ENCODE measurements at places on chromosomes 16 and 17. TPM values are rescaled to one million over a fixed set of nuclear protein-coding genes. Genes with fewer than 3 reads are reported as not detected.
A peak's percentile ranks its signal among the peaks of the same experiment; 100 is the strongest.

The IL4R gene
- total RNA-seq = 34.5 TPM

The FBXW10 gene
- not detected for total RNA-seq

The SLC12A3 gene
- total RNA-seq = not detected

The ASPA gene
- not detected for total RNA-seq

The RAB11FIP4 gene
- total RNA-seq = 0.99 TPM

DNA sequence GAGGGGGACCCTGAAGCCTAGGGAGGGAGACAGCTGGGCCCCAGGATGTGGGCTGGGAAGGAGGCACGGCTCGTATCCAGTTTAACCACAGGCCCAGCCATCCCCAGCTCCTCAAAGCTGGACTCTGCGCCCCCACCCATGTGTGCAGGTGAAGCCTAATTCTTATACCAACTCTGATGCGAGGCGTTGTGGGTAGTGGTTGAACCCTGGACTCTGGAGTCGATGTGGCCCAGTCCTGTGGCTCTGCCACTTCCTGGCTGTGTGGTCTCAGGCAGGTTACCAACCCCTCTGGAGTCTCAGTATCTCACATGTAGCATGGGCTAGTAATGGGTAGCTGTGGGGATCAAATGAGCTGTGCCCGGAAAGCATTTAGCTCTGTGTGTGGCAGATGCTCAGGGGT, 60.4 kb upstream of the TOB1 start:
- H3K27me3 ChIP-seq = peaks cover 2% of the 10 kb centered on the region
- H3K4me1 ChIP-seq = peaks cover 9% of the 10 kb centered on the region
- no peaks in the 10 kb centered on the region for H3K36me3 ChIP-seq
- no peak overlapping the region for H3K27ac ChIP-seq
- no peak overlapping the region for H3K4me3 ChIP-seq
- no peak for DNase-seq

The KRTAP4-6 gene
- total RNA-seq = not detected

DNA sequence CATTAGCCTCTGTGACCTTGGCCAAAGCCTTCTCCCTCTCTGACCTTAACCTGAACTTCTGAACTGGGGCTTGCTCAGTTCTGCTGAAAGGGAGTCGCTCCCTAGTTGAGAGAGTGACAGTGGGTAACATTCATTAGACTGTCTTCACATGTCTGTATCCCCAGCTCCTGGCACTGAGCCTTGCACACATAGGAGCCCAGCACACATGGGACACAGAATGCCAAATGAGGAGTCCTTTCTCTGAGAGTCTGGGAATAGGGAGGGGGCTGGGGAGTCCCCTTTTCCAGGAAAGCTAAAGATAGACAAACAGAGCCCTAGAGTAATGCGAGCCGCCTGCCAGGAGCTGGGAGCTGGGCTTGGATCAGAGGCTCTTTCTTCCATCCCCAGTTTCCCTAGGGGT, 2.5 kb downstream of the TAC4 start:
- H3K4me3 ChIP-seq = no peak overlapping the region
- no peak overlapping the region for H3K27ac ChIP-seq
- no peak for DNase-seq
- peaks cover 5% of the 10 kb centered on the region for H3K4me1 ChIP-seq

The CMTM3 gene
- 104 TPM for total RNA-seq

The RHBDF1 gene
- total RNA-seq = 57.6 TPM

DNA sequence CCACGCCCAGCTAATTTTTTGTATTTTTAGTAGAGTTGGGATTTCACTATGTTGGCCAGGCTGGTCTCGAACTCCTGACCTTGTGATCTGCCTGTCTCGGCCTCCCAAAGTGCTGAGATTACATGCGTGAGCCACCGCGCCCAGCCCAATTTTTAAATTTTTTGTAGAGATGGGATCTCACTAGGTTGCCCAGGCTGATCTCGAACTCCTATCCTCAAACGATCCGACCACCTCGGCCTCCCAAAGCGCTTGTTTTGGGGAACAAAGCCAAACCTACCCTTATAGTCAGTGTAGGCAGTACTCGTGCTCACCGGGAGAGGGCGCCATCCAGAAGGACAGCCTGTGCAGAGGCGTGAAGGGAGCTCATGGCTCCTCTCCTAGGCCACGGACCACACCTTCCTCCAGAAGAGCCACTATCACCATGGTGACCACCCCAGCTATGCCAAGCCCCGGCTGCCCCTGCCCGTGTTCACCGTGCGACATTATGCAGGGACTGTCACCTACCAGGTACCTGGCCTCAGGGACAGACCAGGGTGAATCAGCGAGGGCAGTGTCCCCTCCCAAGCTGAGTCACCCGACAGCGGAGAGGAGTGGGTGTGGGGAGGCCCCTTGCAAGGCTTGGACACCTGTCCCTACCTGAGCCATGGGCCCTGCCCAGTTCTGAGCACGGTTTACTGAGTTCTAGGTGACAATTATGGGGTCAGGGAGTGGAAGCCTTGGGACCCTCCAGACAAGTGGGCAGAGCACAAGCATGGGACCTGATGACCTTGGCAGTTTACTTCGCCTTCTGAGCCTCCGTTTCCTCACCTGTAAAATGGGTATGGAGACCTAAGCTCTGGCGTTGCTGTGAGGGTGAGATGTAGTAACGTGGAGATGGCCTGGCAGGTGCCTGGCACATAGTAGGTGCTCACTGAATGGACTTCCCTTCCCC, 13.7 kb downstream of the MYO15B start:
- H3K27ac ChIP-seq = no peak overlapping the region
- no peaks in the 10 kb centered on the region for H3K36me3 ChIP-seq
- peaks cover 1% of the 10 kb centered on the region for H3K4me1 ChIP-seq
- no peak overlapping the region for H3K4me3 ChIP-seq

GRCh38 chr17:21283482-21284318, 811 bp upstream of the MAP2K3 start:
- no peaks in the 10 kb centered on the region for H3K36me3 ChIP-seq
- H3K27ac ChIP-seq = no peak overlapping the region
- peak overlapping the region; percentile 96 for H3K4me3 ChIP-seq
- no peak for DNase-seq

DNA sequence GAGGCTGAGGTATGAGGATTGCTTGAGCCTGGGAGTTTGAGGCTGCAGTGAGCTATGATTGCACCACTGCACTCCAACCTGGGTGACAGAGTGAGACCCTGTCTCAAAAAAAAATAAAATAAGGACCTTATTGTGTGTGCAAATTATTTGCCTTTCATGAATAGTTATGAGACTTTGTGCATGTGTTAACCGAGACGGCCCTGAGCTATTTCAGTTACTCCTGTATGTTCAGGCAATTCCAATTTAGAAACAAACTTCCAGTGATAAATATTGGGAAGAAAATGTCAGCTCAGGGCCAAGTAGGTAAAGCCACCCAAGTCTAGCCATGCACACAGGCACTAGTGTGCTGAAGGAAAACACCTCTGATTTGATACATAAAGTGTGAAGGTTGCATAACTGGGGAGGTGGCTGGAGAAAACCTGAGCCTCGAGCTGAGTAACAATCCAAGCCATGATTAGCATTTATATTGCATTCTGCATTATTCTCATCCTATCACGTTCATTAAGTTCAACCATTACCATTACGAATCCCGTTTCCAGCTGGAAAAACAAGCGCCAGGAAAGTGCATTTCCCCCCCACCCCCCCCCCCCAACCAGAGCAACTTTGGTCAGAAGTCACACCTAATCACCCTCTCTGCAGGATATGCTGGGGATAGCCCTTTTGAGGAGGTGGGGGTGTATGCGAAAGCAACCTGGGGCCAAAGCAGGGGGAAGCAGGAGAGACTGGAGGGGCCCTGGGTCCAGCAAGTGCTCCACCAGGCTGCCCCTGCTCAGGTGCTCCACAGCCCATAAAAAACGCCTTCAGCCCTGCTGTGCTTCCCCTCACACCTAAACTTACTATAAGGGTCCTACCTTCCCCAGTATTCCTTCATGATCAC, 18.6 kb upstream of the ENDOV start:
- no peak overlapping the region for H3K4me3 ChIP-seq
- H3K36me3 ChIP-seq = peaks cover 37% of the 10 kb centered on the region
- no peaks in the 10 kb centered on the region for H3K27me3 ChIP-seq
- peaks cover 3% of the 10 kb centered on the region for H3K4me1 ChIP-seq
- no peak for DNase-seq

DNA sequence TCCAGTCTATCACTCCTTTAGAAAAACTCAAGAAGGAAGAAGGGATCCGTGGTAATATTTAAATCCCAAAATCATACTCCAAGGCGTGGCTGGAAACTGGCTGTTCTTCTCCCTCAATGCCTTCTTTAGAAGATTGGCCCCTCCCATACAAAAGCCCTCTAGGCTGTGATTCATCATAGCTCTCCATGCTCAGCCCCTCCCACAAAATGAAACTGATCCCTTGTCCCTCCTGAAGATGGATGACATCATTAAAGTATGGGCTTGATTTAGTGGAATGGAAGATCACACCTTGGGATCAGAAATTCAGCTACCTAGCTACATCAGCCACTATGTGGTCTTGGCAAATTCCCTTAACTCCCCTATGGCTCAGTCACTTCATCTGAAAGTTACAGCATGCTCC, 4.1 kb downstream of the GRIN2A start:
- H3K4me3 ChIP-seq = no peak overlapping the region
- H3K4me1 ChIP-seq = no peaks in the 10 kb centered on the region
- no peak overlapping the region for H3K27ac ChIP-seq
- no peak for DNase-seq

DNA sequence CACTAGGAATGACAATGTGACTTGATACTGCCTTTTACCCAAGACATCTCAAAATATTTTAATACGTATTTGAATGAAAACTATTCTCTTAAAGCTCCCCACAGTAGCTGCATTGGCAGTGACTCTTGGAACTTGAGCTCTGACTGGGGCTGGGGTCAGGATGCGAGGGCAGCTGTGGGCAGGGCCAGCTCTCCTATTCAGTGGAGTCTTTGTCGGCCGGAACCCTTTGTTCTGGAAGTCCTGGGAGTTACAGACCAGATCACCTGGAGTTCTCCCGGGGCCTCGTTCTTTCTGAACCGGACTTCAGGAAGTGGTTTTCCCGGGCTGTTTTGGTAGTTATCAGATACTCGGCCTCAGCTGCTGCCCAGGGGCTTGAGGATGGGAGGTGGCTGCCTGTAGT, 84.9 kb downstream of the NPIPB11 start:
- peaks cover 28% of the 10 kb centered on the region for H3K4me1 ChIP-seq
- no peaks in the 10 kb centered on the region for H3K36me3 ChIP-seq
- peak overlapping the region; percentile 60 for H3K27ac ChIP-seq
- H3K4me3 ChIP-seq = no peak overlapping the region
- no peak for DNase-seq

GRCh38 chr16:1819611-1820010, 7.0 kb downstream of the HAGH start:
- H3K4me3 ChIP-seq = no peak overlapping the region
- no peaks in the 10 kb centered on the region for H3K27me3 ChIP-seq
- DNase-seq = no peak
- H3K27ac ChIP-seq = no peak overlapping the region

The CASKIN2 gene
- 32.6 TPM for total RNA-seq

DNA sequence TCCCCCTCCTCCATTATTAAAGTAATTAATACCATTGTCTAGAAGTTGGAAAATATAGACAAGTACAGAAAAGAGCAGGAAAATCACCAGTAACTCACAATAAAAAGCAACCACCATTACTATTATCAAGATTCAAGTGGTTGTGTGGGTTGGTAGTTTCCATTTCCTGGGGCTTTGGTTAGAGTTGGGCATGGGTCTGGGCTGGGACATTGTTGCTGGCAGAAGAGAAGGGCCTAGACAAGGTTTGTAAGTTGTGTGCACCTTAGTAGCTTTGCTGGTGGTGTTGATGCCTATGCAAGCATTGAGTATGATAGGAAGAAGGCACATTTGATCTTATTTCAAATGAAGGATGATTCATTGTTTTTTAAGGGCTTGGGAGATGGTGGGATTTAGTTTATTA, 25.4 kb upstream of the NFATC3 start:
- H3K27ac ChIP-seq = no peak overlapping the region
- peaks cover 11% of the 10 kb centered on the region for H3K4me1 ChIP-seq
- H3K4me3 ChIP-seq = no peak overlapping the region

- H3K27ac ChIP-seq = no peak overlapping the region
- no peak for DNase-seq
- peak overlapping the region; percentile 75 for H3K4me3 ChIP-seq
- peaks cover 37% of the 10 kb centered on the region for H3K4me1 ChIP-seq
- no peaks in the 10 kb centered on the region for H3K36me3 ChIP-seq
Observed at GRCh38 chr17:77279448-77280303, 138.9 kb downstream of the SEC14L1 start.

DNA sequence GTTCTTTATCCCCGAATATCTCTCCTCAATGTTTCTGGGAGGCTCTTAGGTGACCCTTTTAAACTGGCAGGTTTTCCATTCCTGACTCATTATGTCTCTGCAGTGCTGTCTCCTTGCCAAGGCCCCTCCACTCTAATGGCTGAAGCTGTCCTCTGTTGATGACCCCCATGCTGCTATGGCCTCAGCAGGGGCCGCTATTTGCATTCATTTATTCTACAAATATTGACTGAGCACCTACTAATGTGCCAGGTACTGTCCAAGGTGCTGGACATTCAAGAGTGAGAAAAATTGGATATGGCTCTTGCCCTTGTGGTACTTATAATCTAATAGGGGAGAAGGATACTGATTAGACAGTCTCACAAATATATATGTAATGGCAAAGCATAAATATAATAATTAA, 55.4 kb downstream of the GP2 start:
- no peak overlapping the region for H3K27ac ChIP-seq
- no peak for DNase-seq
- no peaks in the 10 kb centered on the region for H3K36me3 ChIP-seq
- no peaks in the 10 kb centered on the region for H3K4me1 ChIP-seq
- no peaks in the 10 kb centered on the region for H3K27me3 ChIP-seq

GRCh38 chr17:56011406-56012131, 141.7 kb upstream of the ANKFN1 start:
- no peaks in the 10 kb centered on the region for H3K36me3 ChIP-seq
- no peak for DNase-seq
- no peaks in the 10 kb centered on the region for H3K4me1 ChIP-seq
- no peaks in the 10 kb centered on the region for H3K27me3 ChIP-seq
- no peak overlapping the region for H3K4me3 ChIP-seq

DNA sequence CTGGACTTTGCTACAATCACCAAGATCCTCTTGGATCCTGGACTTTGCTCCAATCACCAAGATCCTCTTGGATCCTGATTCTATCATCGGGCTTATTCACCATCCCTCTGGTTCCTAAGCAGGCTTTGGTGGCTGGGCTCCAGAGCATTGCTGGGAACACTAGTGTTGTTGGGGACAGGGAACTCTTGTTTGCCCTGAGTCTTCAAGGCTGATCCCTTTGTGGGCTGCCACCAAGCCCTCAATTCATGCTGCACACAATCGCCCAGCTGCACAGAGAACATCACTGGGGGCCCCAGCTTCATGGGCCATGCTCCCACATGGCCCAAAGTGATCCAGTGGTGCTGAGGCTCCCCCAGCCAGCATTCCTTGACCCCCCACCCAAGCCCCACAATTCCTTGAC, 88.3 kb downstream of the TMEM132E start:
- H3K27ac ChIP-seq = no peak overlapping the region
- no peaks in the 10 kb centered on the region for H3K36me3 ChIP-seq
- no peak for DNase-seq
- no peak overlapping the region for H3K4me3 ChIP-seq
- no peaks in the 10 kb centered on the region for H3K27me3 ChIP-seq
- H3K4me1 ChIP-seq = no peaks in the 10 kb centered on the region
